Stimulated activated CD4-positive, alpha-beta T cell treated with anti-CD3 and anti-CD28 coated beads, Interleukin-15, amount 100 ng/mL, for 24 hours (primary cell): ENCODE measurements at places on chromosomes 5 and 9.

DNA sequence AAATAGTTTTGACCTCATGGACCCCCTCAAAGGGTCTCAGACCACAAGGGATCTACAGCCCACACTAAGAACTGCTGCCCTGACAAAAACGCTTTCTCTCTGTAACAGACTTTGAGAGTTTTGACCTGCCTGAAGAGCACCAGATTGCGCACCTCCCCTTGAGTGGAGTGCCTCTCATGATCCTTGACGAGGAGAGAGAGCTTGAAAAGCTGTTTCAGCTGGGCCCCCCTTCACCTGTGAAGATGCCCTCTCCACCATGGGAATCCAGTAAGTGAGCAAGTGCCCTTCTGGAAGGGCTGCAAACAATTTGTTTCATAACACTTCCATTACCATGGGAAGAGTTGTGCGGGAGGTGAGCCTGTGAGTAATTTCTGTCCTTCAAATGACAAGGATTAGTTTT, 6.0 kb downstream of the PTTG1 start:
- no peak for DNase-seq

- DNase-seq: no peak
These were observed 12.1 kb upstream of the NRG2 start for GRCh38 chr5:140055152-140055551.

DNA sequence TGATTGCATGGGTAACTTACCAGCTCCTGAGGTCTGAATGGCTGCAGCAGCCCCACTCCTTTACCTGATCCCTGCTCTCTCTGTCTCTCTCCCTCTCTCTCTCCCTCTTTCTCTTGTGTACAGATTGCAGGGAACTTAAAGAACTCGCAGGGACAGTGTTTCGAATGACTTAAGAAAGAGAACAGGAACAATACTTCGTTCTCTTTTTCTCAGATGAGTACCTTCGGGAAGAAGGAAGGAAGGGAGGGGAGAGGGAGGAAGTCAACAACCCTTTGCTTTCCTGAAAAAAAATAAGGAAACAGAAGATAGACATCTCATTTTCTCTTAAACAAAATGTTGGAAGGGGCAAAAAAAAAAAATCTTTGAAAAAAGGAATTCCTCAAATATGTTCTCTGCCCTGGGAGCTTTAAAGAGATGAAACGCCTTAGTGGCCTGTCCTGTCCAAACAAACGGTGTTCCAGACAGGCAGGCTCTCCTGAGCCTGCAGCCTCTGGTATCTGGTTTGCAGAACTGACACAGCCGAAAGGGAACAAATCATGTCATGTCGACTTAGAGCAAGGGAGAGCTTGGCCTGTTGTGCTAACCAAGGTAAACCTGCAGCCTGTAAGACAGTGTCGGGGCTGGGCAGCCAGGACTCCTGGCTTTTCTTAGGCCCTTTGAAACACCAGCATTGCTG, at the start of gene ZNF366:
TSS of gene ZNF366 (minus strand) at position 180 of the 676 bp plus-strand sequence. CDS start 45,914 bp downstream, outside the sequence.
- DNase-seq: no peak

DNA sequence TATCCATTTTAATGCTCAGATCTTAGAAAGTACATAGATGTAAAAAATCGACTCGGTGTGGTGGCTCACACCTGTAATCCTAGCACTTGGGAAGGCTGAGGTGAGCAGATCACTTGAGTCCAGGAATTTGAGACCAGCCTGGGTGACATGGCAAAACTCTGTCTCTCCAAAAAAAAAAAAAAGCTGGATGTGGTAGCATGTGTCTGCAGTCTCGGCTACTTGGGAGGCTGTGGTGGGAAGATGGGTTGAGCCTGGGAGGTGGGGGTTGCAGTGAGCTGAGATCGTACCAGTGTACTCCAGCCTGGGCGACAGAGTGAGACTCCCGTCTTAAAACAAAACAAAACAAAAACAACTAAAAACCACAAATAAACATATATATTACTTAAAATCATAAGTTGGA, 61.4 kb downstream of the RASA1 start:
- DNase-seq: no peak

DNA sequence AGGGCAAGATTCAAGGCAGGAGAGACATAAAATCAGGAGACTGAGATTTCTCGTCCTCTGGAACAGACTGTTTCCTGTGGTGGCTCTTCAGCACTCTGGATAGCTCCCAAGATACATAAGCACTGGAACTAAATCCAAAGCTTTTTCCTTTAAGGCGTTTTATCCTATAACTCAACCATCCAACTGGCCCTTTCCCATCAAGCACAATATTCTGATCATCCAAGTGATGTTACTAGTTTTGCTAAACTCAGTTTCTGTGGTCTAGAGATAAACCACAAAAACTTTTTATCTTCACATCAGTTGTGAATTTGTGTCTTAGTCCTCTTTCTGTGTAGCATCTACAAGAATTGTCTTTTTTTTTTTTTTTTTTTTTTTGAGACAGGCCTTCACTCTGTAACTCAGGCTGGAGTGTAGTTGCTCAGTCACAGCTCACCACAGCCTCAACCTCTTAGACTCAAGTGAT, 299.4 kb downstream of the COX7C start:
- peak; percentile 21 for DNase-seq

DNA sequence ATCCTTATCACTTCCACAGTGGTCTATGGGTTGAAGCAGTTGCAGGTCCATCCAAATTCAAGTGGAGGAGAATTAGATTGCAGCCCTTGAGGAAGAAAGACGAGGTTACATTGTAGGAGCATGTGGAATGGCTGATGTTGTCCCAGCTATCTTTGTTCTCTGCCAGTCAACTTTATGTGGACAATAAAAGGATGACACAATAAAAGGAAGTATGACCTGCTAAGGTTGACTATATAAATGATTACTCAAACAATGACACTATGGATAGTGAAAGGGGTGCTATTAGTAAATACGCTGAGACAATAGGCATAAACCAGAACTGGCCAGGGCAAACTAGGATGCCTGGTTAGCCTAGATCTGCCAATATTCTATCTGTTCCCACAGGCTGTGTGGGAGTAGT, 12.8 kb upstream of the ZNF618 start:
- DNase-seq: no peak

- DNase-seq: no peak
These were observed 448.4 kb upstream of the TLE4 start for GRCh38 chr9:79123415-79123814.
